ENCODE measurements at places on chromosomes 3 and 15.

- DNase-seq = no peak
Measured at GRCh38 chr3:20742903-20743552, 557.0 kb upstream of the SGO1 start.

GRCh38 chr3:24740326-24740725 lies 245.7 kb upstream of the THRB start:
- no peak for DNase-seq

DNA sequence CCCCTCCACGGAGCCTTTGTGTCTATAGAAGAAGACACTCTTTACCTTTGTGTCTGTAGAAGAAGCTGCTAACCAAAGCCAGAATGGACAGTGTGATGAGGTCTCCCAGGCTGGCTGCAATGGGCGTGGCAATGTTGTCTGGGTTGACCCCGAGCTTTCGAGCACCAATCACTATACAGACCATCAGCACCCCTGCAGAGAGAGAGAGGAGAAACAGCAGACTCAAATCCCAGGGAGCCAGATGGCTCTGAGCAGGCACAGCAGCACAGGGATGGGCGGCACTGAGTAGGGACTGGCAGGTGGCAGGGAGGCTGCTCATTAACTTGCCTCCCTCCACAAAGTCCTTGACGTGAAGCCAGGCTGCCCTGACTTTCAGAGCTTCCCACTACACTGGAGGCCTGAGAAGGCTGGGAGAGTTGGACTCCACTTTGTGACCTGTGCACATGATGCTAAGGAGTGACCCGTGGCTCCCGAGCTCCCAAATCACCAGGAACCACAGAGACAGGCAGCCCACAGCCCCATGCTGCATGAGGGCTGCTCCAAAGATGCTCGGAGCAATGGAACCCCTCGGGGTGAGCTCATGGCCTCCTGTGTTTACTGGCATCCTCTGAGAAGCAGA lies 53.9 kb downstream of the ROPN1B start:
- no peak for DNase-seq

DNA sequence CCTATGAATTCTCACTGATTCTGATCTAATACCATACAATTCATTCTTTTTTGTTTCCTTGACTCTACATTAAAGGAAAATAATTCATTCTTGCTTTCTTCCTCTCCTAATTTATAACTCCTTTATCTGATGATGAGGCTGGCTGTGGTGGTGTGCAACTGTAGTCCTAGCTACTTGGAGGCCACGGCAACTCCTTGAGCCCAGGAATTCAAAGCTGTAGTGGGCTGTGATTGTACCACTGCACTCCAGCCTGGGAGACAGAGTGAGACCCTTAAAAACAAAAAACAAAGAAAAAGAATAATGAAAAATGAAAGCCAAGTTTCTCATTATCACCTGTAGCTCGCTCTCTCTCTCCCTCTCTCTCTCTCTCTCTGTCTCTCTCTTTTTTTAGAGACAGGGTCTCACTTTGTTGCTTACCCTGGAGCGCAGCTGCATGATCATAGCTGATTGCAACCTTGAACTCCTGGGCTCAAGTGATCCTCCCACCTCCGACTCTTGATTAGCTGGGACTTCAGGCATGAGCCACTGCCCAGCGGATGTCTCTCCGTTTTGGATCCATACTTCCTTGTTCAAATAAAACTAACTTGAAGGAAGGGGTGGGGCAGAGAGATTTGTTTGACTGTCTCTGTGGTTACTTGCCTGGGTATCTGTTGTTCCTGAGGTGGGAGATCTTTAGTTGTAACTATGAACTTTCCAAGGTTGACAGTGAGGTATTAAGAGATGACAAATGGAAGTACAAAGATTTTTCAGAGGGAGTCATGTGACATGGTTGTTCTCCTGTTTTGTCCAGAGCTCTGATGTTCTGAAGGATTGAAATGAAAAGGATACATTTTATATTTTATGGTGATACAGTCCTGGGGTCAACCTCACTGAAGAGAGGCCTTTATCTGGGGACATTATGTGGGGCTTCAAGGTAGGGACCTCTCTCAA lies 46.9 kb downstream of the STARD9 start:
- no peak for DNase-seq

GRCh38 chr3:131526801-131527347 lies 24.1 kb upstream of the MRPL3 start:
- peak; percentile 47 for DNase-seq

DNA sequence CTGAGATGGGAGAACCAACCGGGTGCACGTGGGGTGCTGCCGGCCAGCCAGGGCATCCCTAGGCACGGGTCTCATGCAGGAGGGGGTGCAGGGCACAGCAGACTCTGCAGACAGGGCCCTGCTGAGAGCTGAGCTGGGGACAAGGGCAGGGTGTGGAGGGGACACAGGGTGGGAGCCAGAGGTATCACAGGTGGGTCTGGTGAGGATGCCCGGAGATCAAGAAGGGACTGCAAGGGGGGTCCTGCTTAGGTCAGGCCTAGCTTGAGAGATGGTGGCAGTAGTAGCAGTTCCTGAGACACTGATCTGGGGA lies 39.5 kb upstream of the PRR23E start:
- no peak for DNase-seq

DNA sequence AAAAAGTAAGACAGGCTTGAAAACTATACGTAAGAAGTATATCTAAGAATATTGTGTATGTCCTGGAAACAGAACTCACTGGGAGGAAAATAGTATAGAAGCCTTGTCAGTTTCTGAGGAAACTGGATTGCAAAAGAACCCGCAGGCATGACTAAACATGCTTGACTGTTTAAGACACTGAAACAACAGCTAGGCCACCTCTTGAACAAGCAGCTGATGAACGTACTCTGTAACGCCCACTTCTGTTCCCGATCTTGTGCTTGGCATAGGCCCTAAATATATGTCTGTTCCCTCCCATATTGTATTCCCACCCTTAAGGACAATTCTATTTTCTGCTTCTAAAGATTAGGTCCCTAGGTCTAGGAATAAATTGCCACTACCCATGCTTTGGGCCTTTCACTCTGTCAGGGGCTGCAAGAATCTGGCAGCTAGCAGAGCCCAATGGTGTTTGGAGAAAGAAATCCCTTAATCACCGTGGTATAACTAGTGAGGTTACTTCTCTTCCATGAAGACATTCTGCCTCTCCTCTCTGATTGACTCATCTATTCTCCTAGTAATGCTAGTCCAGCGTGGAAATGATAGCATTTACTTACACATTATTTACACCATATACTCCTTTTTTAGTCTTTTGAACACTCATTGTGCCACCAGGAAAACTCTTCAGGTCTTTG lies 46.2 kb downstream of the CD200 start:
- DNase-seq = no peak

- no peak for DNase-seq
Measured at GRCh38 chr3:106018929-106019550, 150.2 kb upstream of the CBLB start.

- DNase-seq = no peak
Measured at GRCh38 chr3:59675495-59675894, 625.7 kb upstream of the CFAP20DC start.

- no peak for DNase-seq
Measured at GRCh38 chr15:62491642-62492041, 326.6 kb upstream of the C2CD4B start.

DNA sequence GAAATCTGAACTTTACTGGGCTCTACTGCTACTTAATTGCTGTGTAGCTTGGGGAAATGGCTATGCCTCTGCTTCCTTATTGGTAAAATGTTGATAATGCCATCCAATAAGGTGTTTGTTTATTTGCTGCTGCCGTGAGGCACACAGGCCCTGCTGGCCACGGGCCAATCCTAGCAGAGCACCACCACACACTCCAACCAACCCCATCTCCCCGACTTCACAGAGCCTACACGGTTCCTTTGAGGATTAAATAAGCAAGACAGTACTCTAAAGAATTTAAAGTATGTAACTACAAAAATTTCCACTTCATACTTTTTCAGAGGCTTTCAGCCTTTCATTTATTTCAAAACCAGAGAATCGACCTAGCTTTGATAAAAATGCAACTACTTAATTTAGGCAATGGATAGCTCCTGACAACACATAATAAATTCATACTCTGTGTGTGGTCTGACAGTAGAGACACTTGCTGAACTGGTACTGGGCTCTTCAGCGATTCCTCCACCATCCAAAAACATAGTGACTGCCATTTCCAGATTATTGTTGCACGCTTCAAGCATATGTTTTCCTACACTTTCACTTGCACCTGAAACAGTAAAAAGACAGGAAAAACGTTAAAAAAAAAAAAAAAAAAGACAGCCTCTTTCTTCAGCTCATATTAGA lies 25.3 kb downstream of the UBXN7 start:
- DNase-seq = no peak

GRCh38 chr3:48553361-48553760 lies 3.2 kb downstream of the PFKFB4 start:
- no peak for DNase-seq

GRCh38 chr15:32688151-32688639 lies 29.6 kb upstream of the GREM1 start:
- DNase-seq = no peak

GRCh38 chr15:60652870-60653269 lies 173.9 kb upstream of the ICE2 start:
- no peak for DNase-seq

DNA sequence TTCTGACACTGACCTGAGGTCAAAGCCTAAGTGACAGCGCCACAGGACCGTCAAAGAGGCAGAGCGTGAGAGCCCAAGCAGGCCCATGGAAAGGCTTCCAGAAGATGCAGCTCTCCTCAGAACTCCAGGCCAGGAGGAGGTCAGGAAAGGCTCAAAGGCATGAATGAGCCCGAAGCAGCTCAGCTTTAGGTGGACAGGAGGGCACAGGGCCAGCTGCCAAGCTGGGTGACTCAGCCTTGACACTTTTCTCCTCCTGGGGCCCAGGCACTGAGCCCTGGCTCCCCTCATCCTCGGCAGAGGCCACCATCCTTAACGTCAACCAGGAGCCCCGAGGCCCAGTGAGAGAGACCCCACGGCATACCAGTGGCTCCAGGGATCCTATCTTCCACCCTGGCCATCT lies 62.9 kb downstream of the ADCY5 start:
- DNase-seq = no peak

- DNase-seq = no peak
Measured at GRCh38 chr15:74045636-74046274, 36.6 kb downstream of the GOLGA6A start.

DNA sequence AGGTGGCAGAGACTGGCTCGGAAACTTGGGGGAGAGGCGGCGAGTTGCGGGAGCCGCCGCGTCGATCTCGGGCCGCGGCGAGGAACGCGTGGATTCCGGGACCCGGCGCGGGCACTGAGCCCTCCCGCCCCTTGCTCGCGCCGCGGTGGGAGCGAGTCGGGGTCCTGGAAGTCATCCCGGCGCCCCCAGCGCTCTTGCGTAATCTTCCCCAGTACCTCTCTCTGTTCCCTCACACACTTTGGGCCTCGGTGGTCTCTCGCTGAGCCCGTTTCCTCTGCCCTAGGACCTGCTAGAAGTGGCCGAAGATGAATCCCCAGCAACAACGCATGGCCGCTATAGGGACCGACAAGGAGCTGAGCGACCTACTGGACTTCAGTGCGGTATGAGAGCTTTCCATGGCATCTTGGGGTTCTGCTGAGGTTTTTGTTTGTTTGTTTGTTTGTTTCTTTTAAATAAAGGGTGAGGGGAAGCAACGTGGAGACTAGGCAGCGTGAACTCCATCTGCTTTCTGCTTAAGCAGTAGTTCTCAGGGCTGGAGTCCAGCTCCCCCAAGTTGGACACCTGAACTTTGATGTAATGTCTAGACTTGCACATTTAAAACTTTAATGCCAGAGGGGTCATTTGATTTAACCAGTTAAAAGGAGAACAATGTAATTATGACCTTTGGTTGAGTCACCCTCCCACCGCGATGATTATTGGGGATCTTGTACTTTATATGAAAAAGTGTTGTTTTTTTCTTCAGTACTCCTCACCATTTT lies 1.3 kb downstream of the TCF12 start:
- DNase-seq = no peak

DNA sequence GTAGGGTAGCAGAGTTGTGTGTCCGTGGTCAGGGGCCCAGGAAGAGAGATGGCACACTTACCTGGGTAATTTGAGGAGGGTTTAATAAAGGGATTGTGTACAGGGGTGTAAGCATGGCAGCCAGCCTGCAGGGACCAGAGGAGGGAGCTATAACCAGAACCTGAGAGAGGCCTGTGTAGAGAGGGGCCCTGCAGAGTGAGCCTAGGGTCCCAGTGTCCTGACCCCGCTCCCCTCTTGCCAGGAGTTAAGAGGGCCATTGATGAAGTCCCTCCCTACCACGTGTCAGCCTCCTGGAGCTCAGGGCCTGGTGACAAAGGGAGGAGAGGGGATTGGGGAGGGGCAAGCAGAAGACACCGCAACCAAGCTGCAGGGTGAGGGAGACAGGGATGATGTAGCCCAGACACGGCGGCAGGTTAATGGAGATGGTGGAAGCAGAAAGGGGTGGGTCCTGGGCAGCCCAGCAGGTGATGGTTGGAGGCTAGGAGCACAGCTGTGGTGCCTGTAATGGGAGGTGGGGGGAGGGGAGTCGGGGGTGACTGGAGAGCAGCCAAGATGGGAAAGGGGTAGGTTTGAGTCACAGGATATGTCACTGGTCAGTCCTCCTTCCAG lies 165.4 kb upstream of the TOPAZ1 start:
- DNase-seq = no peak

DNA sequence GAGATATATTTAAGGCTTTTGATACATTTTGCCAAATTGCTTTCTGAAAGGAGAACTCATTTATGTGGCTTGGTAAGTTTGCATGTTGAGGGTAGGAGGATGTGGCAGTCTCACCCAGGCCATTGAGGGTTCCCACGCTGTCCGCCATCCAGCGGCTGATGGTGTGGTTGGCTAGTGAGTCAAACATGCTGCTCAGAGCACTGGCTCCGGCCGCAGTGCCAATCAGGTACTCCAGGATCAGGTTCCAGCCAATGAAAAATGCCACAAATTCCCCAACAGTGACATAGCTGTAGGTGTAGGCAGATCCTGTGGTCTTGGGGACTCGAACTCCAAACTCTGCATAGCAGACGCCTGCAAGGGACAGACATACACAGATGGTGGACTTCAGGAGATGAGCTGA lies 82.3 kb downstream of the CLDN11 start:
- DNase-seq = no peak

DNA sequence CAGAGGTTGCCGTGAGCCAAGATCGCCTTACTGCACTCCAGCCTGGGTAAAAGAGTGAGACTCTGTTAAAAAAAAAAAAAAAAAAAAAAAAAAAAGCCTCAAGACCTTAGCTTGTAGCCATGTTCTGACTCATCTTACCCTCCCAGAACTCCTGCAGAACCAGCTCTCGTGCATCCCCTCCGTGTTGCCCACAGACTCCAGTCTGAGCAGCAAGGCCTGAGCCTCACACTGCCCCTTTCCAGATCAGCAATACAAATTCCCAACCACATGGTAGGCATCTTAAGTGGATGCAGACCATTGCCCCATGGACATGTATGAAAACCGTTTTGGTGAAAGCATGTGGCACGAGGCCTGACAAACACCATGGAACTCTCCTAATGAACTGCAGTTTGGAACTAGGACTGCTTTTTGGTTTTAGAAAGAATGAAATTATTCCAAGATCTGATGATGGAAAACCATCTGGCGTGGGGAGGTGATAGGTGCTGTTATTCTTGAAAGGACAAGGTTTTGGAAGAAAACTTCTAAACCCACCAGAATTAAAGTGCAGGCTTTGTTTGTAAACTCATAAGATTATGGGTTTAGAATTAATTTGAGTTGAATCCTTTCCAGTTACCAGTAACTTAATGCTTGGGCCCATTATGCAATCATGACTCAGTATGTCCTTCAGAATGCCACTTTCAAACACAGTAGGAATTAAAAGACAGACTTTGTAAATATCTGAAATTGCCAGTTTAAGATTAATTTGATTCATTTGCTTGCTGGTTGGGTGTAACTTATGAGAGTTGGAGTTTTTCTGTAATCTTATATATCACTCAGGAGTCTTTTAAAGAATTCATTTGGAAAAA lies 163.7 kb upstream of the LRTM1 start:
- DNase-seq = no peak

GRCh38 chr3:29067007-29067406 lies 213.9 kb upstream of the RBMS3 start:
- no peak for DNase-seq

All from stimulated activated CD4-positive, alpha-beta T cell treated with anti-CD3 and anti-CD28 coated beads, Interleukin-15, amount 100 ng/mL, for 24 hours (primary cell).